Stimulated activated memory B cell treated with anti-CD40 and anti-IgM and Interleukin-4, amounts not matched to agents 10 μg/mL and 1 μg/mL and 100 μg/mL, for 72 hours (primary cell): ENCODE measurements at places on chromosomes 3 and 15.

- ATAC-seq, result no peak
Observed at GRCh38 chr15:99127773-99128172, 22.9 kb downstream of the SYNM start.

- ATAC-seq, result no peak
Observed at GRCh38 chr3:72379500-72380187, 468.6 kb downstream of the SHQ1 start.

- no peak for ATAC-seq
Observed at GRCh38 chr15:71649894-71650293, 160.5 kb upstream of the NR2E3 start.

- ATAC-seq, result no peak
Observed at GRCh38 chr15:45401665-45402161, 23.4 kb upstream of the GATM start.

GRCh38 chr15:24985224-24985623 is 30.4 kb downstream of the SNRPN start:
- no peak for ATAC-seq
